A549 treated with ZK216348 at 1 μM for 4 hours (cell line): ENCODE measurements at places on chromosomes 2 and 18. TPM values are rescaled to one million over a fixed set of nuclear protein-coding genes. Genes with fewer than 3 reads are reported as not detected.

Gene DPP4
- 0.27 to 0.79 TPM (median 0.60 TPM) in 5 replicates for total RNA-seq

Gene RGPD4
- total RNA-seq = 0.04 to 0.16 TPM (median 0.10 TPM) in 4 of 5 replicates, not detected in the other

Gene ERICH2
- not detected in 5 replicates for total RNA-seq

Gene GKN1
- 0.32 to 1.1 TPM (median 0.74 TPM) in 5 replicates for total RNA-seq

Gene QPCT
- total RNA-seq = 16.7 to 20.7 TPM (median 18.6 TPM) in 5 replicates

Gene TMEM198
- 0.71 to 1.6 TPM (median 1.2 TPM) in 5 replicates for total RNA-seq

Gene ZSWIM2
- total RNA-seq = not detected in 5 replicates

Gene RUFY4
- total RNA-seq = not detected in 5 replicates

Gene CNGA3
- not detected in 5 replicates for total RNA-seq

Gene CFAP53
- 0.19 to 0.62 TPM (median 0.35 TPM) in 5 replicates for total RNA-seq

Gene NOSTRIN
- 1.4 to 3.3 TPM (median 1.8 TPM) in 5 replicates for total RNA-seq

Gene LIPG
- total RNA-seq = 0.09 to 0.38 TPM (median 0.32 TPM) in 5 replicates

Gene PFN4
- total RNA-seq = 1.0 to 1.3 TPM (median 1.1 TPM) in 5 replicates

Gene SH2D6
- total RNA-seq = 0.91 to 1.7 TPM (median 1.2 TPM) in 4 of 5 replicates, not detected in the other

Gene MOGAT1
- total RNA-seq = not detected in 5 replicates

Gene ANO7
- total RNA-seq = 1.3 to 3.0 TPM (median 2.2 TPM) in 5 replicates

Gene SH3YL1
- total RNA-seq = 7.7 to 11.8 TPM (median 9.8 TPM) in 5 replicates

Gene ACMSD
- not detected in 5 replicates for total RNA-seq

Gene SIX2
- 0.33 to 0.79 TPM (median 0.72 TPM) in 5 replicates for total RNA-seq

Gene RAB6C
- not detected in 5 replicates for total RNA-seq

Gene SLC38A11
- total RNA-seq = not detected in 5 replicates
